T-cell (primary cell): ENCODE measurements at places on chromosomes 1 and 21.

DNA sequence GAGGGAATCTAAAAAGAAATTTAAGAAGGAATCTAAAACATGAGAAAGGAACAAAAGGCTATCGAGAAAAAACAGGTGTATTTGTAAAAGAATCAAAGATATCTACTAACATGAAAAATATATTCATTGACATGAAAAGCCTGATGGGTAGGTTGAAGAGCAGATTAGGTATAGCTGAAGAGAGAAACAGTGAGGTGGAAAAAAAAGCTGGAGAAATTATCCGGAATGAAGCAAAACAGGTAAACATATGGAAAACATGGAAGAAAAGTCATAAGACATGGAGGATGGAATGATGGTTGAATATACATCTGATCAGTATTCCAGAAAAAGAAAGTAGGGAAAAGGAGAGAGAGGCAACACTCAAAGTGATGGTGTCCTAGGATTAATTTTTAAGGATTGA lies 9.6 kb downstream of the EVA1C start:
- H3K36me3 ChIP-seq = peaks cover 5% of the 10 kb centered on the region
- H3K27ac ChIP-seq = no peak overlapping the region
- no peaks in the 10 kb centered on the region for H3K27me3 ChIP-seq
- H3K4me3 ChIP-seq = no peak overlapping the region
- H3K4me1 ChIP-seq = no peaks in the 10 kb centered on the region

DNA sequence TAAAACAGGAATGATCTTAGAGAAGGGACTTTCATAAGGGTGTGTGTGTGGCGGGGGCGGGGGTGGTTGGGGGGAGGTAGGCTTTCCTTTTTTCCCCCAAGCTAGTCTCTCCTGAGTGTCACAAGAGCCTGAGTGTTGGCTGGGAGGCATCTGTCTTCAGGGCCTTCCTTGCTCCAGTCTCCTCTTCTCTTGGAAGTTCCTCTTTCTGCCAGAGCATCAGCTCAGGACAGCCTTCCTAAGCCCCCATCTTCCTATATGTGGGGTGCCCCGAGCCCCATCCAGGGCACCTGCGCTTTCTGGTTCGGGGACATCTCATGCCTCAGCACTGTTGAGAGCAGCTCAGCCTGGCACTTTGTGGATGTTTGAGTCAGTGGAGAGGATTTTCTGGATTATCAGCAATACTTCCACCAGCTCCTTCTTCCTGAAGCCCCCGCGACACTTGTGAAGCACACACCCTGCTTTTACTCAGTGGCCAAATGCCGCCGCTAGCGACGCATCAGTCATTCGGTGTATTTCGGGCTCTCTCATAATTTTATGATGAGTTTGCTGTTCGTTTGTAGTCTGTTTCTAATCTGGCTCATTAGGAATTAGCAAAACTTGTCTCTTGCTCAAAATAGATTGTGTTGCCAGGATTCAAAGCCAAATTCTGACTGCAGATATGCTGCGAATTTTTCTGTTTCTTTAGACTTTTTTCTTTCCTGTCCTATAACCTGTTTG lies 61.7 kb downstream of the GALNT2 start:
- no peak overlapping the region for H3K4me3 ChIP-seq
- no peak for DNase-seq
- H3K27ac ChIP-seq = no peak overlapping the region
- peaks cover 3% of the 10 kb centered on the region for H3K36me3 ChIP-seq
- H3K4me1 ChIP-seq = peaks cover 40% of the 10 kb centered on the region

DNA sequence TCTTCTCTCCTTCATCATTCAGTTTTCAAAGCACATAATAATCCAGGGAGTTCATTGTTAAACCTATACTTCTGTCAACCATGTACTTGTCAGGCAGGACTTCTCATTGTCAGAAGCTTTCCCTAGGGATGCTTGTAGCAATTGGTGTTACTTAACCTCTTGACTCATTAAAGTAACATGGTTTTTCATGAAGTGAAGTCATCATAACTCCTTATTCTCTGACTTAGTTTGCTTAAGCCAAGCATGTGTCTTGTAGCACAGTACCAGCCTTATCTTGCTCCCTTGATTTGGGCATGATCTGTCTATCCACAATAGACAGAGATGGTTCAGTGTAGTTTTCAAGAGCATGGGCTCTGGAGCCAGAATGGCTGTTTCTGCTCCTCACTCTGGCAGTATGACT lies 45.3 kb downstream of the LRIG2 start:
- no peak overlapping the region for H3K27ac ChIP-seq
- H3K4me1 ChIP-seq = no peaks in the 10 kb centered on the region
- no peaks in the 10 kb centered on the region for H3K27me3 ChIP-seq
- no peak overlapping the region for H3K4me3 ChIP-seq
- DNase-seq = no peak
- H3K36me3 ChIP-seq = peaks cover 69% of the 10 kb centered on the region

GRCh38 chr21:19034041-19034440 lies 630.5 kb upstream of the TMPRSS15 start:
- H3K4me1 ChIP-seq = no peaks in the 10 kb centered on the region
- H3K27me3 ChIP-seq = no peaks in the 10 kb centered on the region
- H3K36me3 ChIP-seq = no peaks in the 10 kb centered on the region
- no peak overlapping the region for H3K27ac ChIP-seq
- H3K4me3 ChIP-seq = no peak overlapping the region
- no peak for DNase-seq

DNA sequence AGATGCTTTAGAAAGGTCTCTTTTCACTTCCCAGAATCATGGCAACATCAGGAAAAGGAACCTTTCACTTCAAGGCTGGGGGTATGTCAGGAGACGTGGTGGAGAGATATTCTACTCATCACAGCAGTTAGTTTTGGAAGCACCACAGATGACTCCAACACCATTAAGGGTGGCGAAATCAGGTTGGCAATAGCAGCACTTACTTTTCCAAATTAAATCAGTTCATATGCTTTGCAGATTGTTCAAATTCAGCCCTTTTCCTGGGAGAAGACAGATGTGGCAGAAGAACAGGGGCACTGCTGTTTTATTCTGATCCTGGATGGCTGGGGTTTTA lies 79.0 kb downstream of the RUNX1 start:
- H3K27me3 ChIP-seq = no peaks in the 10 kb centered on the region
- H3K36me3 ChIP-seq = peaks cover 18% of the 10 kb centered on the region
- no peak overlapping the region for H3K27ac ChIP-seq
- DNase-seq = no peak

DNA sequence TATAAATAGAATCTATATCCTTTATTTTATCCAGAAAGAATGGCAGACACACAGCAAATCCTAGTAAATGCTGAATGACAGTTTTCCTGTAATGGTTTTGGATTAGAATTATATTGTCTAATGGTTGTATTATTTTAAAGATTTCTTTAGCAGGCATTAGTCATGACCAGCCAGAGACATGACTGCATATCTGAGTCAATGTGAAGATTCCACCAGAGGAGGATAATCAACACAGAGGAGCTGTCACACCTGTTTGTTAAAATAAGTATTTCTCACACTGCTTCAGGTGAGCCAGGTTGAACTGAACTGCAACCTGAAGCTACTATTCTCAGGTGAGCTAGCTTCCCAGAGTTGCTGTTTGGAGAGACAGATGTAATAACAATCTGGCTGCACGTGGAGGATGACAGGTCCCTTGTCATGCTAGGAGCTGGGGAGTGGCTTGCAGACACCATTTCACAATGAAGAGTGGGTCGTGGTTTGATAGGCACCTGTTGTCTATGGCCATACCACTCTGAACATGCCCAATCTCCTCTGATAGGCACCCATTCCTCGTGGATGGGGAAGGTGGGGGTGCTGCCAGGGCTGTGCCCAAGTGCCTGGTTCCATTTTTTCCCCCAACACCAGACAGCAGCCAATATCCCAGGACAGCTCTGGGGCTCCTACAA lies 94.3 kb downstream of the KCNJ6 start:
- no peaks in the 10 kb centered on the region for H3K4me1 ChIP-seq
- H3K4me3 ChIP-seq = no peak overlapping the region
- no peaks in the 10 kb centered on the region for H3K27me3 ChIP-seq
- no peak for DNase-seq
- no peaks in the 10 kb centered on the region for H3K36me3 ChIP-seq

DNA sequence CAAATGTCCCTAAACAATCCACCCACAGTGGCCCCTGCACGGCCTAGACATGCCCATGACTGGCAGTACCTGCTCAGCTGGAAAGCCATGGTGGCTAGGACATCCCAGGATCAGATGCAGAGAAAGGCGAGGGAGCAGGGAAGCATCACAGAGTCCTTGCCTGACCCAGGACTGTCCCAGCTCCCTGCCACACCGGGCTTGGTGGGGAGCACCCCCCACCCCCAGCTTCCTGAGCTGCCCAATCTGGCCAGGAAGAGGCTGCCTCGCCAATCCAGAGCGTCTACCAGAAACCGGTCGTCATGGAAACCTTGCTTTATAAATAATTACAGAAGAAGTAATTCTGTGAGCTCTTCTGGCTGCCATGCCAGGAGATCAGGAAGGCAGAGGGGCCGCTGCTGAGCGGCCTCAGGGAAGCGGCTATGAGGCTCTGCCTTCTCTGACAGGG lies 34.8 kb downstream of the ACOT7 start:
- H3K27me3 ChIP-seq = no peaks in the 10 kb centered on the region
- DNase-seq = peak; percentile 43
- H3K27ac ChIP-seq = peak overlapping the region; percentile 92
- H3K4me1 ChIP-seq = peaks cover 47% of the 10 kb centered on the region

GRCh38 chr1:28112388-28113241 lies 24.2 kb upstream of the EYA3 start:
- H3K4me3 ChIP-seq = no peak overlapping the region
- no peaks in the 10 kb centered on the region for H3K27me3 ChIP-seq
- no peak overlapping the region for H3K27ac ChIP-seq
- H3K36me3 ChIP-seq = no peaks in the 10 kb centered on the region

DNA sequence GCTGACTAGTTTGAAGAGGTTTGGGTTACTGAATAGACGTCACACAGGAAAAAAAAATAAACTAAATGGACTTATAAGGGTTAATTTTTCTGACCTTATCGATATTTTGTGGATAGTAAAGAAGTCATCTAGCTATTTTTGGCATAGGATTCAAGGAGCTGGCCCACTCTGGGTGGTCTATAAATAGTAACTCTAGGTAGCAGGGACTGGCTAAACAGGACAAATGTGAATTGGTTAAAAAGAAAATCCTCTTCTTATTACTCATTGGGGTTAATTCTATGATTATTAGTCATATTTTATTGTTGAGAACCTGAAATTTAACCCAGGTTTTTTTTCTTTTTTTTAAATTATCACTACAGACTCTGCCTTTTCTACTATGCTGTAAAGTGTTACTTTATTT lies 61.7 kb downstream of the ATF6 start:
- H3K27ac ChIP-seq = no peak overlapping the region
- peaks cover 2% of the 10 kb centered on the region for H3K4me1 ChIP-seq
- no peak for DNase-seq
- no peaks in the 10 kb centered on the region for H3K27me3 ChIP-seq
- no peak overlapping the region for H3K4me3 ChIP-seq

DNA sequence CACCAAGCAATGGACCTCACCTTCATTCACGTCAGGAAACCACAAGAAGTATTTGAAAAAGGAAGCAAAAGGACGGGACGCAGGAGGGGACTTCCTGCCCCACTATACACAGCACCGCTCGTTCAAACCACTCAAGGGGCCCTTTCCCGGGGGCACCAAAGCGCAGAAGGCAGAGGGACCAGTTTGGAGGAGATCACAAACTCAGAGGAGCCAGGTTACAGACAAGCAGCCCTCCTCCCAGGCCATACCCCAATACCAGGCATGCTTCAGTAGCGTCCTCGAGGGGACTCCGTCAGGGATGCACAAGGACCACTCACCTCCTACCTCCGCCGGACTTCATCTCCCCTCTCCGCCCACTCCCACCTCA lies 685 bp downstream of the CRTC2 start:
- peak overlapping the region; percentile 82 for H3K4me3 ChIP-seq
- peaks cover 28% of the 10 kb centered on the region for H3K36me3 ChIP-seq
- H3K27me3 ChIP-seq = no peaks in the 10 kb centered on the region

DNA sequence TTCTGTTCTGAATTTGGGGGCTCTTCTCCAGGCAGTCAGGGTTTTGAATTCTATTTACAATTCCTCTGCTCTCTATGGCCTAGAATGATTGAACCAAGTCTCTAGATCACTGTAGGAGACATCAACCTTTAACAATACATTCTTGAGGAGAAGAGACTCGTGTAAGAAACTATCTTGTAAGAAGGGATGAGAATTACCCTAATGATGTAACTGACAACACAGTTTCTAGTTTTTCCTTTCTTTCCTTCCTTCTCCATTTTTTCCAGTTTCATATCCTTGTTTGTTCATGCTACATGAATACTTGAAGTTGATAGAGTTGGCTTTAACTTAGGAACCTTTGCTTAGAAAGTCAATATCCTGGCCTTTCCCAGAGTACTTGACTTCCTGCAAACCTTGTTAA lies 1.3 kb upstream of the ATP1A1 start:
- peaks cover 38% of the 10 kb centered on the region for H3K4me1 ChIP-seq
- no peak overlapping the region for H3K27ac ChIP-seq
- H3K36me3 ChIP-seq = no peaks in the 10 kb centered on the region
